ENCODE measurements at places on chromosomes 1 and 21. TPM values are rescaled to one million over a fixed set of nuclear protein-coding genes. Genes with fewer than 3 reads are reported as not detected.

GRCh38 chr1:186577216-186577615 is 103.0 kb downstream of the PTGS2 start:
- DNase-seq, result no peak

The DIRAS3 gene
- 1.9 TPM for total RNA-seq

- DNase-seq, result no peak
Measured at GRCh38 chr1:204013052-204013451, 59.9 kb upstream of the SOX13 start.

The MSH4 gene
- not detected for total RNA-seq

DNA sequence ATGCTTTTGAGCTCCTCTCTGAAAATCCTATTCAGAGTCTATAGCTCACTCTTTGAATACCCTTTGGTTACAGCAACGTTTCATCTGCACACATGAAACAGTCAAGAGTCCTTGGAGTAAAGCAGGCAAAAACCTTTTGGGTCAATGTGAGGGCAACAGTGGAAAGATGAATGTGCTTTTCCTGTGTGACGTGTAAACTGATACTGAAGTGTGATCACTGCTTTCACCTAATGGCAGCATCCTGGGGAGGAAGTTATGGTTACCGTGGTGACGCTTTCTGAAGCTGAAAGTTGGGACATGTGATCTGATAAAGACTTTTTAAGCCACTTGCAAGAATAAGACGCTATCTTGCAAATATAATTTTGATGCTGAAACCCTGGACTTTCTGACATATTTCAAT is 160.0 kb downstream of the SEC16B start:
- no peak for DNase-seq

The ERICH3 gene
- not detected for total RNA-seq
